ENCODE measurements at places on chromosomes 6 and 20.

DNA sequence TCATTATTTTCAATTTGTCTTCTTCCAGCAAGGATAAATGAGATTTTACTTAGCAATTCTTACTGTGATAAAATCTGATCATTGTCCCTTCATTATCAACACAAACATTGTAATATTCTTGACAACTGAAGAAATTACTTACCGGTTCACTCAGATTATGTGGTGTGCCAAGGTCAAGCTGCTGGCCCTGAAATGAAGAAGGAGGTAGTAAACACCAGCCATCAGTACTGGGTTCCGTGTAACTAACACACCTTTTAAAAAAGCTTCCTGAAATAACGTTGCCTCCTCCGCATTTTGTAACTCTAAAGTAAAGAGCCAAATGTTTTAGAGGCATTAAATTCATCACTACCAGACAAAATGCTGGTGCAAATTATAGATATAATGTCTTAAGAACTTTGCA lies 7.4 kb downstream of the ROS1 start:
- no peak for DNase-seq

DNA sequence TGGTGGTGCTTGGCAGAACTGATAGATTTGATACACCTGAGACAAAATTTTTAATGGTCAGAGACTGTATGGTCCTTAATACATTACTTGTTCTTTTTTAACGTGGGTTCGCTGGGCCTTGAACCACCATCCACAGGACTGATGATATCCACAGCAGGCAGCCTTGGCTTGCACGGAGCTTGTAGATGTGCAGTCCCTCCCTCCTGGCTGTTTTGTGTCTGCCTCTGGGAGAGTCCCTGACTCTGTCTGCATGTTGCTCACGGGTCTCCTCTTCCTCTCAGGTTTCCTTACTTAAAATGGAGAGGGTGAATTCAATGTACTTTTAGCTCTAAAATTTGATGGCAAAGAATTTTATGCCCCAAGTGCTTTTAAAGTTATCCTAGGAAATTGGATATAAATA lies 17.5 kb downstream of the KIF25 start:
- no peak for DNase-seq

DNA sequence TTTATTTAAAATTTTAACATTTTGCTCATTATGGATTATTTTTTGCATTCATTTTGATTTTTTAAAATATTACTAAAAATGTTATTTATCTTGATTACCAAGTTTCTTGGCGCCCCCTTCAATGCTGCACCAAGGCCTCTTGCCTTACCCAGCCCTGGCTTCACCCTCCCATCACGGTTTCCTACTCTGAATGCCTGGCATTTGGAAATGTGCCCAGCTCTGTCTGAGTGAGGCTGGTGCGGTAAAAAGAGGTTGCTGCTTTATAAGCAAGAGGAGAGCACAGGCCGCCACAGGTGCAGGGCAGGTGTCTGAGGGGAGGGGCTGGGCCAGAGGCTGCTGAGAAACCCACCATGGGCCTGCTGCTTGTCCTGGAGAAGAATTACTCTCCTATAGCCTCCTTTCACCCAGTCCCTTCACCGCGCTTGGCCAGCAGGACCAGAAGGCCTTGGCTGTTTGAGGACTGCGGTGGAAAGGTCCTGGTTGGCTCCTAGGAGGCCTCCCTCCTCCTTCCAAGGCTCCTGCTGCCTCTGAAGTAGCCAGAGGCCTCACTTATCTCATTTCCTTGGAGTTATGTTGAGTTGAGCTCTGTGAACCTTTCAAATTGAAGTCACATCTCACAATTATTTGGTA lies 62.6 kb downstream of the BANF2 start:
- DNase-seq, result no peak

GRCh38 chr6:128694303-128695009 lies 174.1 kb upstream of the PTPRK start:
- DNase-seq, result no peak

- no peak for DNase-seq
These were observed 271.6 kb upstream of the RIN2 start for GRCh38 chr20:19486446-19486845.

DNA sequence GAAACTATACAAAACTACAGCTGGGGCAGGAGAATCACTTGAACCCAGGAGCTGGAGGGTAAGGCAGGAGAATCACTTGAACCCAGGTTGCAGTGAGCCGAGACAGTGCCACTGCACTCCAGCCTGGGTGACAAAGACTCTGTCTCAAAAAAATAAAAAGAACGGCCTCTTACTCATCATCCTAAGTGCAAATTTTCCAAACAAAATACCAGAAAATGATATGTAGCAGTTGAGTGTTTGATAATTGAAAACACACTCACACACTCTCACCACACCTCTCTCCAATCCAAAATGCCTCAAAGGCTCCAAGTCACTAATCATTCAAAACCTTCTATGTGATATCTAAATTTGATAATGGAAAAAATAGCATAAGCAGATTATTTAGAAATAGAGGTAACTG lies 198.6 kb upstream of the SHLD1 start:
- DNase-seq, result no peak

DNA sequence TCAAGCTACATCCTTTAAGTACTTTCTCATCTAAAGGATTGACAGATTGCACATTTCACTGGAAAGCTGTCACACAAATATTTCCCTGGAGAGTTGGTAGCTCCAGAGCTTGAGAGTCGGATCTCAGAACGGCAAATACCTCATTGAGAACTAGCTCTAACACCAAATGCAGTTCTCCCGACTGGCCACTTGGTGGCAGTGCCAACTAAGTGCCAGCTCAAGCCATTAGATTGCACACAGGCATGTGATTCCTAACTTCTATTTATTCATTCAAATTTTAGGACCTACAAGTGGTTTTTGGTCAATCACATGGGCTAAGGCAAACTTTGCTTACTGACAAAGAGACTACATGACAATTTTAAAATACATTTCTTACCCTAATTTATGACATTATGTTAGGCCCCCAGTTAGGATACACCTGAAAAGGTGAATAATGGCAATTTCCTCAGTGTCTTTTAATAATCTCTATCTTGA lies 7.9 kb upstream of the MCHR2 start:
- no peak for DNase-seq

GRCh38 chr6:80249897-80250296 lies 143.4 kb downstream of the BCKDHB start:
- DNase-seq, result no peak
